ENCODE measurements at places on chromosomes 13 and 19. TPM values are rescaled to one million over a fixed set of nuclear protein-coding genes. Genes with fewer than 3 reads are reported as not detected.

- H3K27me3 ChIP-seq: no peaks in the 10 kb centered on the region
- no peaks in the 10 kb centered on the region for H3K36me3 ChIP-seq
- H3K4me1 ChIP-seq: no peaks in the 10 kb centered on the region
- DNase-seq: no peak
- H3K4me3 ChIP-seq: no peak overlapping the region
Measured at GRCh38 chr13:20173116-20173746, 12.4 kb upstream of the GJA3 start.

GRCh38 chr19:50384685-50385535, 763 bp downstream of the POLD1 start:
- H3K27ac ChIP-seq: peak overlapping the region; percentile 78
- H3K4me1 ChIP-seq: no peaks in the 10 kb centered on the region
- H3K4me3 ChIP-seq: peak overlapping the region; percentile 60
- no peaks in the 10 kb centered on the region for H3K27me3 ChIP-seq

GRCh38 chr13:41650706-41651105, 193.4 kb downstream of the RGCC start:
- no peaks in the 10 kb centered on the region for H3K4me1 ChIP-seq
- H3K27ac ChIP-seq: peak overlapping the region; percentile 1
- no peaks in the 10 kb centered on the region for H3K36me3 ChIP-seq
- H3K27me3 ChIP-seq: no peaks in the 10 kb centered on the region

Gene CEACAM16
- total RNA-seq: not detected

- no peaks in the 10 kb centered on the region for H3K4me1 ChIP-seq
- no peak overlapping the region for H3K4me3 ChIP-seq
- no peaks in the 10 kb centered on the region for H3K36me3 ChIP-seq
- peak; percentile 42 for DNase-seq
- H3K27me3 ChIP-seq: peaks cover 18% of the 10 kb centered on the region
Measured at GRCh38 chr19:45153339-45154063, 7.3 kb downstream of the NKPD1 start.

Gene KCTD4
- not detected for total RNA-seq

- no peak overlapping the region for H3K4me3 ChIP-seq
- DNase-seq: no peak
- no peaks in the 10 kb centered on the region for H3K36me3 ChIP-seq
- peak overlapping the region; percentile 94 for H3K27ac ChIP-seq
Measured at GRCh38 chr13:48404952-48405351, 8.0 kb downstream of the LPAR6 start.

- no peak overlapping the region for H3K27ac ChIP-seq
- H3K4me1 ChIP-seq: no peaks in the 10 kb centered on the region
- no peak overlapping the region for H3K4me3 ChIP-seq
- no peaks in the 10 kb centered on the region for H3K36me3 ChIP-seq
- no peaks in the 10 kb centered on the region for H3K27me3 ChIP-seq
Measured at GRCh38 chr19:17385878-17386611, 8.0 kb downstream of the CCDC194 start.

- H3K4me3 ChIP-seq: no peak overlapping the region
- H3K27me3 ChIP-seq: no peaks in the 10 kb centered on the region
- H3K27ac ChIP-seq: no peak overlapping the region
- no peak for DNase-seq
- no peaks in the 10 kb centered on the region for H3K36me3 ChIP-seq
Measured at GRCh38 chr19:49409441-49410029, 13.7 kb downstream of the PTH2 start.

DNA sequence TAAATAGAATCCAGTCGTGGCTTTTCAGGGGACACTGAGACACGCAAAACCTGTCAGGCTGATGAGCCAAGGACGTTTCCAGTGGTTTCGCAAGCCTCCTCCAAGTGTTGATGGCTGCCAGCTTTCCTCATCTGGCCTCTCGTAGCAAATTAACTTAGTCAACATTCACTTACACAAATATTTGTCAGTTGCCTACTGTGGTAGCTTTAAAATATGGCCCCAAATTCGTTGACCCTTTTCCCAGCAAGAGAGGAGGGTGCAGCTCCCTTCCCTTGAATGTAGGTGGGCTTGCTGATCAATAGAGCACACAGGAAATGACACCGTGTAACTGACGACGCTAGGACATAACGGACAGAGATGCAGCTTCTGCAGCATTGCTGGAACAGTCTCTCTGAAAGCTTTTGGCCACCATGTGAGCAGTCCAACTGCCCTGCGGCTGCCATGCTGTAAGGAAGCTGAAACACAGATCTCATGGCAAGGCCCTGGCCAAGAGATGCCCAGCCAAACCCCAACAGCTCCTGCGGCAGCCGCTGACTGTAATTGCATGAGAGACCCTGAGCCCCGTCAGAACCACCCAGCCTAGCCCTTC, 5.5 kb upstream of the RANBP3 start:
- H3K4me3 ChIP-seq: no peak overlapping the region
- no peaks in the 10 kb centered on the region for H3K36me3 ChIP-seq
- H3K27me3 ChIP-seq: no peaks in the 10 kb centered on the region
- peaks cover 8% of the 10 kb centered on the region for H3K4me1 ChIP-seq
- no peak for DNase-seq
- H3K27ac ChIP-seq: no peak overlapping the region

Data from uterus (tissue), 4 donors.